ENCODE measurements at places on chromosomes 5 and 9. TPM values are rescaled to one million over a fixed set of nuclear protein-coding genes. Genes with fewer than 3 reads are reported as not detected.

DNA sequence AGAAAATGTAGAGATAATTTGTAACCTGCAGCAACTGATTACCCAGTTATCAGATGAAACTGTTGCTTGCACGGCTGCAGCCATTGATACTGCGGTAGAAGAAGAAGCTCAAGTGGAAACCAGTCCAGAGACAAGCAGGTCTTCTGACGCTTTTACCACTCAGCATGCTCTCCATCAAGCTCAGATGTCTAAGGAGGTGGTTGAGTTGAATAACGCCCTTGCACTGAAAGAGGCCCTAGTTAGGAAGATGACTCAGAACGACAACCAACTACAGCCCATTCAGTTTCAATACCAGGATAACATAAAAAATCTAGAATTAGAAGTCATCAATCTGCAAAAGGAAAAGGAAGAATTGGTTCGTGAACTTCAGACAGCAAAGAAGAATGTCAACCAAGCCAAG, 1.7 kb downstream of the KIF4B start:
- DNase-seq = no peak

- no peak for DNase-seq
Measured at GRCh38 chr5:116672203-116672602, 97.6 kb upstream of the SEMA6A start.

Gene FSTL4
- total RNA-seq = not detected

GRCh38 chr9:7785813-7786212, 13.8 kb downstream of the DMAC1 start:
- DNase-seq = no peak

Gene PCDHGC5
- total RNA-seq = not detected

Gene TLE1
- 2.8 TPM for total RNA-seq

Gene SH3TC2
- not detected for total RNA-seq

DNA sequence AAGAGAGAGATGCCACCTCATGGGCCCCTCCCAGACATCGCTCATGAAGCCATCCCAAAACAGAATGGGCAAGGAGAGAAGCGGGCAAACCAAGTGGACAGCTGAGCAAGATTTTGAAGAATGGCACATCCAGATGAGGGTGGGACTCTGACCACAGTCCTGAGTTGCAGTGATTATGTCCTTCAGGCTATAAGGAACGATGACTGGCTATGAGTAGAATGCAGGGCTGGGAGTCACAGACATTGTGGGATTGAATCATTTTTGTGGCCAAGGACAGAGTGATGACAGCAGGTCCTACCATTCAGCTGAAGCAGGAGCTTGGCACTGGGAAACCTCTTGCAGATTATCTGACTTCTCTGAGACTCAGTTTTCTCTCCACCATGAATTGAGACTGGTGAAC, 245.7 kb upstream of the SLC30A5 start:
- no peak for DNase-seq

Measured in T-cell (primary cell).